Smooth muscle cell of trachea (primary cell): ENCODE measurements at places on chromosomes 6 and 20. TPM values are rescaled to one million over a fixed set of nuclear protein-coding genes. Genes with fewer than 3 reads are reported as not detected.

The THEMIS gene
- total RNA-seq = not detected in 2 replicates

The ROS1 gene
- total RNA-seq = not detected in 2 replicates

The ECT2L gene
- 0.50 TPM in 1 of 2 replicates, not detected in the other for total RNA-seq

The ERVFRD-1 gene
- total RNA-seq = not detected in 2 replicates

The TNFRSF6B gene
- 24.3 and 66.5 TPM in 2 replicates for total RNA-seq

The MDFI gene
- total RNA-seq = 0.17 TPM in 1 of 2 replicates, not detected in the other

The VARS2 gene
- total RNA-seq = 17.0 and 24.3 TPM in 2 replicates

The ALDH8A1 gene
- total RNA-seq = 0.33 and 2.0 TPM in 2 replicates

The TTBK1 gene
- total RNA-seq = under 0.01 TPM in 1 of 2 replicates, not detected in the other

The C6orf15 gene
- not detected in 2 replicates for total RNA-seq

The ZSCAN16 gene
- total RNA-seq = 2.0 and 2.3 TPM in 2 replicates

The BANF2 gene
- not detected in 2 replicates for total RNA-seq

The SPATA25 gene
- 1.5 and 3.5 TPM in 2 replicates for total RNA-seq

The SLC17A1 gene
- total RNA-seq = not detected in 2 replicates

The TCF21 gene
- total RNA-seq = 35.1 and 65.0 TPM in 2 replicates

The PXDC1 gene
- 28.9 and 48.8 TPM in 2 replicates for total RNA-seq

The CST4 gene
- not detected in 2 replicates for total RNA-seq

The MROH8 gene
- 1.9 and 3.6 TPM in 2 replicates for total RNA-seq

The LY6G6C gene
- not detected in 2 replicates for total RNA-seq

The SIRPA gene
- total RNA-seq = 25.7 and 26.5 TPM in 2 replicates
